ENCODE measurements at places on chromosomes 1 and 21.

DNA sequence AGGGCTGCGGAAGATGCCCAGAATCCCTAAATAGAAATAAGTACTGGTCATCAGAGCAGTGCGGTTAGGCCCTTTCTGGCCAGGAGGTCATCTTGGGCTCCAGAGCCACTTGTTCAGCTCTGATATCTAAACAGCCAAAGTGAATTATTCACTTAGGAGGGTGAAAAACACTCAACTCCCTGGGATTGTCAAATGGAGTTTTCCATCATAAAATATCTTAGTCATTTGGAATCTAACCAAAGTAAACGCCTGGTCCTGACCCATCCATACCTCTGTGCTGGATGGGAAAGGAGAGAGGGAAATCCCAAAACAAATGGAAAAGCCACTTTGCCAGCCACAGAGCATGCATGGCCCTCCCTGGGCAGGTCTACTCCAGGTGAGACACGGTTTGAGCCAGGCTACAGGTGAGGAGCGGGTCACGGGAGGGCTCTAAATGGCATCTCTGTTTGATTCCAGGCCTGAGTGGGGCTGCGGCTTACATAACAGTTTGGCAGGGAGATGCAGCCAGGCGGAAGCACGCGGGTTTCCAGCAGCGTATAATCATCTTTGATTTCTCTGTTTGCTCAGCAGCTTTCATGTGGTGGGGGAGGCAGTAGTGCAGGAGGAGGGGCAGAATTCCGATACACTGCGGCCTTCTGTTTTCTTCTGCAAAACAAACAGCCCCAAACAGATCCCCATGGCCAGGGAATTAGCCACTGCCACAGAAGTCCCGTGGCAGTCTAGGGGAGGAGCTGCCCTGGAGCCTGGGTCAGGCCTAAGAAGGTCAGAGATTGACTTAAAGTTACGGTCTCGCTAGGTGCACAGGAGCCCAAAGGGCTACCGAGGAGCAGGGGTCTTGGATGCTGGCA is 59.1 kb upstream of the ZNF648 start:
- DNase-seq, result no peak

- no peak for DNase-seq
These were observed 15.6 kb downstream of the NIBAN1 start for GRCh38 chr1:184958554-184959353.

- DNase-seq, result no peak
These were observed 20.6 kb upstream of the MAGI3 start for GRCh38 chr1:113369699-113370098.

DNA sequence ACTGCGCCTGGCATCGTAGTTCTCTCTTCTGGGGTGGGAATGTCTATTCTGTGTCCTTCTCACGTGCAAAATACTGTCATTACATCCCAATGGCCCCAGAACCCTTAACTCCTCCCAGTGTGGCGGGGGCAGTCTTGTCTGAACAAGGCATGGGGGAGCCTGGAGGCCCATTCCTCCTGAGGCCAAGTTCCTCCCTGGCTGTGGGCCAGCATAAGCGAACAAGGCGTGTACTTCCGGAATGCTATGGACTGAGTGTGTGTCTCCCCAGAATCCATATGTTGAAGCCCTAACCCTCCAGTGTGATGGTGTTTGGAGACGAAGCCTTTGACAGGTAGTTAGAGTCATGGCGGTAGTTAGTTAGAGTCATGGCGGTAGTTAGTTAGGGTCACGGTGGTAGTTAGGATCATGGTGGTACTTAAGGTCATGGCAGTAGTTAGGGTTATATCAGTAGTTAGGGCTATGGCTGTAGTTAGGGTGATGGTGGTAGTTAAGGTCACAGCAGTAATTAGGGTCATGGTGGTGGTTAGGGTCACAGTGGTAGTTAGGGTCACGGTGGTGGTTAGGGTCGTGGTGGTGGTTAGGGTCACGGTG is 71.0 kb downstream of the PRKCZ start:
- no peak for DNase-seq

DNA sequence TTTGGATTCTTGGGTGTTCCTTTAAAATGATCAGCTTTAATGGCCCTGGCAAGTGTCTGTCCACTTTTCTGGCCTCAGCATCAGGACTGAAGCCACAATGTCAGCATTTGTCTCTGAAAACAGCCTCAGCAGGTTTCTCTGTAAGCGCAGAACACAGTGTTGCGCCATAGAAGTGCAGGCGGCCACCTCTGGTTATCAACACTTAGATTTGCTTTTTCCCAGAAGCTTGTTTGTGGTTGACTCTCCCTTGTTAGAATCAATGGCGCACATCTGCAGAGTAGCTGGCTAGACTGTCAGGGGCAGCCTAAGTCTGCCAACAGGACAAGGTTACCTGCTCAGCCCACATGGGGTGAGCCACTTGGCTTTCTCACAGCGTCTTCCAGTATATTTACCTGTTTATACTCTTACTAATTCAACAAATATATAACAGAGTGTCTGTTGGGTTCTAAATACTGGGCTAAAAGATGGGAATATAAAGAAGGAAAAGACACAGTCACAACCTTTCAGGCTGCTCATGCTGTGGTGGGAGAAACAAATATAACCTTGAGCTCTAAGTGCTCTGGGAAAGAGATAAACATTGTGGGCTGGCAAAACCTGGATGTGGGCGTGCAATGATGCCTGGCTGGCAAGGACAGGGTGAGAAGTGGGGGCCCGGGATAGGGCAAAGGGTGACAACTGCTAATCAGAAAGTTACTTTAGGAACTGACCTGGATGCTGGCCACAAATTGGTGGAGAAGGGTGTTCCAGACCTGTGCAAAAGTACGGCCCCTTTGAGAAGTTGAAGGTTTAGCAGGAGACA is 149.3 kb upstream of the KIAA0040 start:
- DNase-seq, result no peak

GRCh38 chr1:167104256-167104633 is 10.4 kb downstream of the STYXL2 start:
- DNase-seq, result no peak

- DNase-seq, result no peak
These were observed 272.6 kb upstream of the SGIP1 start for GRCh38 chr1:66261364-66261763.

- no peak for DNase-seq
These were observed 108.6 kb upstream of the RUNX3 start for GRCh38 chr1:25038699-25039098.

- no peak for DNase-seq
These were observed 61.1 kb upstream of the GNG4 start for GRCh38 chr1:235710687-235711086.

GRCh38 chr1:45246760-45247159 is 40.4 kb upstream of the ZSWIM5 start:
- no peak for DNase-seq

DNA sequence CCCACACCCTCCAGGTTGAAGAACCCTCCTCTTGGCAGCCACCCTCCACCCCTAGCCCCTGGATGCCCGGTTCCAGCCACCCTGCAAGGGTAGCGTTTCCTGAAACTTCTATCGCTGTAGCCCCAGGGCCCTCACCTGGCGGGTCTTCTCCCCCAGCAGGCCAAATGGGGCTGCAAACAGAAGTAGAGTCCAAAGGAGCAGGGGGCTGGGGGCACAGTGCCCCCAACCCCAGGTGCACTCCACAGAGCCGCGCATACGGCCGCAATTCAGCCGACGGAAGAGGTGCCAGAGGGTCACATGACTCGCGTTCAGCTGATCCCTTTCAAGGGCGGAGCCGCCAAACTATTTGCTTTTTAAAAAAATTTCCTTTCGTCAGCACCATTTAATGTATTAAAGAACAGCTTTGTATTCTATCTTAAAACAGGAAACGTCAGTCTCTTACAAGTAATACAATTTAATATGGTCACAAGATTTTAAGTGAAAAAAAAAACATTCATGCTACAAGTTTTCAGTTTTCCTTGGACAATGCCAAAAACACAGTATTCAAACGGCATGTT is at the start of gene GLMP:
TSS of gene GLMP (minus strand) at position 289 of the 557 bp plus-strand sequence. CDS start at position 255, 34 bp downstream.
- DNase-seq, result peak; percentile 27

- no peak for DNase-seq
These were observed 190.8 kb upstream of the AJAP1 start for GRCh38 chr1:4463631-4464030.

- DNase-seq, result no peak
These were observed 37.1 kb downstream of the DDAH1 start for GRCh38 chr1:85427849-85428248.

- DNase-seq, result no peak
These were observed 26.4 kb downstream of the RGL1 start for GRCh38 chr1:183831311-183831710.

- no peak for DNase-seq
These were observed 52.1 kb upstream of the PRMT6 start for GRCh38 chr1:107004421-107004820.

DNA sequence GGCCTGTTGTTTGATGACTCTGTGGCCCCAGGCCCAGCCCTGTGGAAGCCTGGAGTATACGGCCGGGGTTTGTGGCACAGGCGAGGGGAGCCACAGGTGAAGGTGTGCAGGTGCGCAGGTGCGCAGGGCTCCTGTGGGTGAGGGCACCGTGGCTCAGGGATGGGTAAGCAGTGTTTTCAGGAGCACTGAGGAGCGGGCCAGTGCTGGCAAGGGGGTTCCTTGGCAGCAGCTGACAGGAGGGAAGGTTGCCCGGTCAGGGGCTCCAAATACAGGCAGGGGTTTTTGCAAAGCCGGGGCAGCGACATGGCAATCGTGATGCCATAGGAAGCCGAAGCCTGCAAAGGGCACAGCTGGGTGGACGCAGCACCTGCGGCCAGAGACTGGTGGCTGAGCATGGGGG is 20.7 kb downstream of the AGPAT3 start:
- no peak for DNase-seq

- no peak for DNase-seq
These were observed 791.0 kb upstream of the ADGRL4 start for GRCh38 chr1:79797487-79797886.

- DNase-seq, result no peak
These were observed 1.6 kb downstream of the CD53 start for GRCh38 chr1:110874324-110875215.

- peak; percentile 73 for DNase-seq
These were observed 29.3 kb downstream of the KRTAP10-1 start for GRCh38 chr21:44510508-44511218.

DNA sequence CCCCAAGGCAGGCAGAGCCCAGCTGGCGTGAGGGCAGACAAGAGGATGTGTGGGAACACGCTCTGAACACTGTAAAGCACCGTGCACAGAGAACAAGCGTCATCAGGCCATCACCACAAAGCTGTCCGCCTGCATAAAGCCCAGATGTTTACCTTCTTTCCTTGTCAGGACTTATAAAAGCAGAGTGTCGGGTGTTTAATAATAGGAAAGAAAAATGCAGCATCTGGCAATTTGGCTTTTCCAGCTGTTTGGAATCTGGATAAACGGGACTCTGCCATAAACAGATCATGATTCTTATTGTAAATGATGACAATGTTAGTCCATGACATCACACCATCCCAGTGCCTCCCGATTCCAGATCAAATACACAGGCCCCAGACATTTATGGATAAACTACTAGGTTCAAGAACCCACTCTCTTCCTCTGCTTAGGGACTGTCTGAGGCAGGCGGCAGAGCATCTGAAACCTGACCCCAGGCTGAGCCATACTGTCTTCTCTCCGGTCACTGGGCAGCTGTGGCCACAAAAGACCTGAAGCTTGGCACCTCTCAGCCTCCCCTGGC is 4.2 kb downstream of the GLIS1 start:
- DNase-seq, result no peak

Measured in stimulated activated CD4-positive, alpha-beta T cell treated with anti-CD3 and anti-CD28 coated beads, Interleukin-15, amount 100 ng/mL, for 1 hour (primary cell).